GM12878 (cell line): ENCODE measurements at places on chromosomes 16 and 17. TPM values are rescaled to one million over a fixed set of nuclear protein-coding genes. Genes with fewer than 3 reads are reported as not detected.

- no peak for DNase-seq
Observed at GRCh38 chr16:78001451-78002025, 20.8 kb upstream of the CLEC3A start.

GRCh38 chr17:32482568-32483320 lies 4.0 kb upstream of the CDK5R1 start:
- no peak for DNase-seq

DNA sequence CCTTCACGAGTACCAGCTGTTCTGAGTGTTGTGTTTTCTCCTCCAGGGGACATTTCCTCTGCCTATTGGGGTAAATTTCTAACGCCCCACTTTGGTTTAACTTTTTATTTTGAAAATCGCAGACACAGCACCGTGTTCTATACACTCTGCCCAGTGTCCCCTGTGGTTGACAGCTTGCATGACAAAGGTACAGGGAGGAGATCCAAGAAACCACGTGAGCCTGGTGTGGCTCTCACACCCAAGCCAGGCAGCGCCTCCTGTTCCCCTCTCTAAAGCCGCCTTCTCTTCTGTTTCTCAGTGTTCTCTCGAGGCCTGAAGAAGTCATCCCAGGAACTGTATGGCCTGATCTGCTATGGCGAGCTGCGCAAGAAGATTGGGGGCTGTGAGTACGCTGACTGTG lies 25.4 kb downstream of the CRAMP1 start:
- DNase-seq: no peak

DNA sequence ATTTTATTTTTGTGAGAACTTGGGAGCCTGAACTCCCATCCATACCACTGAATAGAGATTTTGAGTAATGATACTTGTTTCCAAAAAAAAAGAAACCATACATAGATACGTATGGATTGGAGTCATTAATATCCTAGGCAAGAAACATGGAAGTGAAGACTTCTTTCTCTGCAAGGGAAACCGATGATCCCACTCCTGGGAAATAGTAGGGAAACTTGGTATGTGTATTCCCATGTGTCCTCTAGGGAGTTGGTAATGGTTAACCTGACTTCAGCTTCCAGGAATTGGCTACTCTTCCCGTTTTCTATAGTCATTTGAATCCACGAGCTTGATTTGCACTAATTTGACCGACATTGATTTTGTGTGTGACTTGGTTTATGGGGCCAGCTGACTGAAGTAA lies 5.4 kb downstream of the FUS start:
- no peak for DNase-seq

GRCh38 chr16:83095941-83096692 lies 469.3 kb downstream of the CDH13 start:
- DNase-seq: no peak

DNA sequence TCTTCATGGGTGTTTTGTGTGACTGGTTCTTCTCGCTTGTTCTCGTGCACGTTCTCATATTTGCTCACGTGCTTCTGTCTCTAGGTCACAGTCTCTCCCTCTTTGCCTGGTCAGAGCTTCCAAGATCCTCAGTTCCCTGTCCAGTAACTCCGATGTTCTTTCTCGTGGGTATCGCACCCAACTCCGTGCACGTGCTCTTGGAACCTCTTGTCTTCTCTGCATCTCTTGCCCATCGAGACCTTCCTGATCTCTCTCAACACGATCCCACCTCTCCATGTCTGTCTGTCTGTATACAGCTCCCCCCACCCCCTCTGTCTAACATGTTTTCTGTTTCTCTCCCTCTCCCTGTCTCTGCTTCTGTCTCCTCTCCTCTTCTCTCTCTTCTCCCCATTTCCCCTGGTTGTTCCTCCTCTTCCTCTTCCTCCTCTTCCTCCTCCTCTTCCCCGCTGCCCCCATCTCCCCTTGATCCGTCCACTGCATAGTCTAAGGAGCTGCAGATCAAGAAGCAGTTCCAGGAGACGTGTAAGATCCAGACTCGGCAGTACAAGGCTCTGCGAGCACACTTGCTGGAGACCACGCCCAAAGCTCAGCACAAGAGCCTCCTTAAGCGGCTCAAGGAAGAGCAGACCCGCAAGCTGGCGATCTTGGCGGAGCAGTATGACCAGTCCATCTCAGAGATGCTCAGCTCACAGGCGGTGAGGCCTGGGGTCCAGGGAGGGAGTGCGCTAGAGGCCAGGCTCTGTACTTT lies 6.1 kb downstream of the HIRIP3 start:
- DNase-seq: no peak

- no peak for DNase-seq
Observed at GRCh38 chr17:75693500-75694481, 26.7 kb downstream of the SAP30BP start.

GRCh38 chr16:55503726-55504550 lies 4.9 kb upstream of the LPCAT2 start:
- no peak for DNase-seq

DNA sequence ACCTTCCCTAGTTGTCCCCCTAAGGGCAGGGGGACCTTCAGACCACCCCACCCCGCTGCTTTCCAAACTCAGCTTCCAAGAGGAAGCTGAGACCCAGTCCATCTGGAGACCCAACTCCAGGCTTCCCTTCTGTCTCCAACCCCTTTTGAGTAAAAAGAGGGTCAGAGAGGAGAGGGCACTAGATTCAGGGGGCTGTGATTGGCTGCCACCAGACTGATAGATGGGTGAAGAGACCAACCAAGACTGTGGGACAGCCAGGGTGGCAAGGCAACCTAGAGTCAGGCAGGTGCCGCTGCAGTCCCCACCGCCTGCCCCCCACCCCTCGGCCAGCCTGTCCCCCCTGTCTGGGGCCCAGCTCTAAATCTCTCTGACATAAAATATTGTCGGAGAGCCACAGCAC lies 92.5 kb downstream of the SDK2 start:
- DNase-seq: no peak

GRCh38 chr16:4714996-4715395 lies 19.1 kb downstream of the ANKS3 start:
- no peak for DNase-seq

Gene MRPL12
- 238 and 247 TPM in 2 replicates for polyA plus RNA-seq
